HL-60 (cell line): ENCODE measurements at places on chromosomes 11 and 22.

DNA sequence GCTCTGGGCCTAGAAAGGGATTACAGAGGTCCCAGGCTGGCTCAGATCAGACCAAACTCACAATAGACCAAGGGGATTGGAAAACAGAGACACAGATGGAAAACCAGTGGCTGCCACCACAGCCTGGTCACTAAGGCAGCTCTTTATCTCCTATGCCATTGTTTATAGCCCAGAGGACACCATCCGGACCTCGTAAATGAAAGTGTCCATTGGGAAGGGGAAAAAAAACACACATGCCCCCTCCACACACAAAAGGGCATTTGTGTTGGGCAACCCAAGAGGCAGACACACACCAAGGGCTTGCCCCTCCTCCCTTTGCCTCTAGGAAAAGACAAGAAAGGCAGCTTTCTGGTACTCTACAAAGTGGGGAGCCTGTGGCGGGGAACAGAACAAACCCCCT is 85.9 kb downstream of the GAB2 start:
- no peak for DNase-seq

DNA sequence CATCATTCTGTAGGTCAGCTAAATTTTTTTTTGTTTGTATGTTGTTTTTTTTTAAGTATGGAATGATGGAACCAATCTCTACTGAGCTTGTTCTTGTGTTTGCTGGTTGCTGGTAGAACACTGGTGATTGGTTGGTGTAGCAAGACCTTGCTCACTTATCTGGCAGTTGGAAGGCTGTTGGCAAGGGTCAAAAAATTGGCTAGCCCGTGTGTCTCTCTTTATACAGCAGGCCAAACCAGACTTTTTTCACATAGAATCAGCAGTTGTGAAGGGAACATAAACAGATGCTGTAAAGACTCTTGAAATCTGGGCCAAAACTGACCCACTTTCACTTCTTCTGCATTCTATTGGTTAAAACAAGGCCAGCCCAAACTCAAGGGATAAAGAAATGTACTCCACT is 2026.5 kb downstream of the LRRC4C start:
- DNase-seq, result no peak

GRCh38 chr11:12111549-12112520 is 1.4 kb downstream of the MICAL2 start:
- no peak for DNase-seq

DNA sequence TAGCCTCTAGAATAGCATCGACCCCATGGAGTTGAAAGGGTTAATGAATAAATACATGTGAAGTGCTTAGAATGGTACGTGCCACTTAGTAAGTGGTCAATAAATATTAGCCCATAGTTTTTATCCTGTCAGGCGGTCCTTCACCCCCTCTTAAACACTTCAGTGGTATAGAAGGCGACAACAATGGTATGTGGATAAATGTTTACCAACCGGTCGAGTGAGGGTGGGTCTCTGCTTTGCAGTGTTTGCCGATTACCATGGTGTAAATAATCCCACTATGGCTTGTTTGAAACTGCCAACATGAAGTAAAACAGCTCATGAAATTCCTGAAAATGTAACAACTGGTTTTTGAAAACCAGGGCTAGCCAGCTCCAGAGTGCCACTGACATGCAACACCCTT is 541.2 kb downstream of the BUD13 start:
- DNase-seq, result no peak

DNA sequence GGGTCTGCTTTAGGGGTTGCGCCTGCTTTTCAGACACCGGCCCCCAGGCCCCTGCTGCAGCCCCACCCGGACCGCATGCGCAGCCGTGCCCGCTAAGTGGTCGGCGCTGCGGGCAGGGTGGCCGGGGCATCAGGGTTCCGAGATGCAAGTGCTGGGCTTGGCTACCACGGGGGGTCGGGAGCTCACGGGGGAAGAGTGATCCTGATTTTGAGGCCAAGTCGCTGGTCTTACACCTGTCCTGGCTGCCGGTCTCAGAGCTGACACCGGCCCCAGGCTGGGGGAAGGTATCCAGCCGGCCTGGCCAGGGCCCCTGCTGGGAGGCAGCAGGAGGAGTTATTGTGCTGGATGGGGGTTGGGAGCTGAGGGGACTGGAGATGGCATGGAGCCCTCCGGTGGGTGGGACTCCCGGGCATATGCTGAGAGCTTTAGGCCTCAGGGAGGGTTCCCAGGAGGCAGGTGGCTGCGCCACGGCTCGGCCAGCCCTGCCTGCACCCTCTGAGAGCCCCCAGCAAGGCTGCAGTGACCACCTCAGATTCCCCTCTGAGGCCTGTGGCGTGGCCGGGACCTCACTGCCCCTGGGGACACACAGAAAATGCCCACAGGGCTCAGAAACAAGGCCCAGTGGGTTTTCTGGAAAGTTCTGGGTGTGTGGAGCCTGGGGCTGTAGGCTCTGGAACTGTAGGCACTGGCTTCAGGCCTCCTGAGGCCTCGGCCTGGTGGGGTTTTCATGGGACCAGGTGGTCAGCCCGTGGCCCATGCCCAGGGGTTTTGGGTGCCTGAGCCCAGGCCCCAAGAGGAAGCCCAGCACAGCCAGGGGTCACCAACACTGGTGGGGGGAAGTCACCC is 4.4 kb upstream of the MUC5AC start:
- DNase-seq, result no peak

GRCh38 chr22:23132376-23133091 is 9.3 kb downstream of the RSPH14 start:
- DNase-seq, result no peak

GRCh38 chr22:22143448-22143847 is 101.1 kb upstream of the VPREB1 start:
- no peak for DNase-seq

DNA sequence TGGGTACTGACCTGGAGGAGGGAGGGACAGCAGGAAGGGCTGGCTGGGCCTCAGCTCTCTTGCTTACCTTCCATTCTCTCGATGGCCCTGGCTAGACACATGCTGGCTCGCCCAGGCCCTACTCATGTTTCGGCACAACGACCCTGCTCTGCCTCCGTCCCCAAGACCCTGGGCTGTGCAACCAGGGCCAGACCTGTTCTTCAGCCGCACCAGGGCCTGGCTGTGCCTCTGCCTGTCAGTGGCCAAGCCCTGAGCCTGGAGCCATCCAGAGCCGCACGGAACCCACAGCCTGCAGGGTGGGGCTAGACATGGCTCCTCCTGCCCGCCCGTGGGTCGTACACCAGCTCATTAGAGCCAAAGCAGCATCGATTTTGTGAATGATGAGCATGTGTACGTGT is 47.5 kb downstream of the RTN4R start:
- no peak for DNase-seq

DNA sequence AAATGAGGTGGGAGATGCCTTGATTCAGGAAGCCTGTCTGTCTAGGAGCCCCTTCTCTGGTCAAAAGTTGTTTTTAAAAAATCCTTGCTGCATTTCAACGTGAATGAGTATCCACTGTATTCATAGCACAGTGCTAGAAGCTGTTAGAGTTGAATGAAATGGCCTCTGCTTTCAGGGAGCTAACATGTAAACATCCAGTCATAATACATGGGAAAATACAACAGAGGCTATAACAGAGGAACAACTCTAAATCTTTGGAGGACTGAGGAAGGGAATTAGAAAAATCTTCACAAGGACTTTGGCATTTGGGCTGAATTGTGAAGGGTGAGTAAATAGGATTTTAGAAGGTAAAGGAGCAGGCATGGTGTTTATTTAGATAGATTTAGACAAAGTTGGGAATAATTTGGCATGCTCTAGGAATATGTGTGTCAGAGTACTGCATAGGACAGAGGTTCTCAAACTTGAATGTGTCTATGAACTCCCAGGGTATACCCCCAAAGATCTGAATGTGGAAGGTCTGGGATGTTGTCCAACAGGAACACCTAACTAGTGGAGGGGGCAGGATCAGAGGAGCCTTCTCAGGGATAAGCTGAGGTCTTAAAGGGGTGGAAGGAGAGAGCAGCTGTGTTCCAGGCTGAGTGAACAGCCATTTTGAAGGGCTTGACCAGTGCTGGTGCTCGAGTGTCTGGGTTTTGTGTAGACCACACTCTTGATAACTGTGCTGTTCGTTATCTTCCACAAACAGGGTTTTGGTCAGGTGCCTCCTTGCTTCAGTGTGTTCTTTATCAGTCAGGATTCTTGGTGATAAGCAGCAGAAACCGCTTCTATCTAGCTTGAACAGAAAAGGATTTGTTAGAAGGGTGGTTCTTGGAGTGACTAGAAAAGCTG is 12.7 kb downstream of the SREBF2 start:
- no peak for DNase-seq

DNA sequence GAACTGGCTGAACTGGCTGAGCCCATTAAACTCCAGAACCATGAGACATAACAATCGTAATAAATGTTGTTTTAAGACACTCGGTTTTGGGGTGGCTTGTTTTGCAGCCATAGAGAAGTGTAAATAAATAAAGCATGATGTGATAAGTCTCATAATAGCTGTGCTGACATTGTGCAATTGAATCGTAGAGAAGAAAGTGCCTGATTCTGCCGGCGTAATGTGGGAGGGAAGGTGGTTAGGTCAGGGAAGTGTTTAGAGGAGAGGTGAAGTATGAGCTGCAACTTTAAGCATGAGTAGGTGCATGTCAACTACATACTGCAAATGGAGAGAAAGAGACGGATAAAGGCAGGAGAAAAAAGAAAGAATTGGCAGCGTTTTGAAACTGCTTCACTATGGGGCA is 217.1 kb downstream of the BLID start:
- no peak for DNase-seq

DNA sequence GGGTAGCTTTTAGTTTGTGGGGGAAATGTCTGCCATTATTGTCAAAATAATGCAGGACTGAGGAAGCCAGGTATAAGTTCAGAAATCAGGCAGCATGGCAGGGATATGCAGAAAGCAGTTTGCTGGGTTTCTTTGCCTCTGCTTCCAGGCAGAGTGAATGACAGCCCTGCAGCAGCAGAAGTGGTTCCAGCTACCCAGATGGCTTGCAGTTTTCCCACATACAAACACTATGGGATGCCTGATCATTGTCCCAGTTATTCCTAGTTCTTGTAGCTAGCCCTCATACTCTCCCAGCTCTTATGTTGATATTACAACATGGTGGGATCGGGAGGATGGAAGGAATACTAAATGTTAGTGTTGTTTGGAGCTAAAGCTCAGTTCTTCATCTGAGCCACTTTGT is 2.8 kb upstream of the DIXDC1 start:
- no peak for DNase-seq

GRCh38 chr11:33044285-33044756 is 4.9 kb downstream of the TCP11L1 start:
- no peak for DNase-seq

GRCh38 chr11:121494355-121495099 is 41.8 kb upstream of the SORL1-AS1 start:
- peak; percentile 42 for DNase-seq

- no peak for DNase-seq
Observed at GRCh38 chr22:41048791-41049717, 43.3 kb upstream of the EP300 start.

DNA sequence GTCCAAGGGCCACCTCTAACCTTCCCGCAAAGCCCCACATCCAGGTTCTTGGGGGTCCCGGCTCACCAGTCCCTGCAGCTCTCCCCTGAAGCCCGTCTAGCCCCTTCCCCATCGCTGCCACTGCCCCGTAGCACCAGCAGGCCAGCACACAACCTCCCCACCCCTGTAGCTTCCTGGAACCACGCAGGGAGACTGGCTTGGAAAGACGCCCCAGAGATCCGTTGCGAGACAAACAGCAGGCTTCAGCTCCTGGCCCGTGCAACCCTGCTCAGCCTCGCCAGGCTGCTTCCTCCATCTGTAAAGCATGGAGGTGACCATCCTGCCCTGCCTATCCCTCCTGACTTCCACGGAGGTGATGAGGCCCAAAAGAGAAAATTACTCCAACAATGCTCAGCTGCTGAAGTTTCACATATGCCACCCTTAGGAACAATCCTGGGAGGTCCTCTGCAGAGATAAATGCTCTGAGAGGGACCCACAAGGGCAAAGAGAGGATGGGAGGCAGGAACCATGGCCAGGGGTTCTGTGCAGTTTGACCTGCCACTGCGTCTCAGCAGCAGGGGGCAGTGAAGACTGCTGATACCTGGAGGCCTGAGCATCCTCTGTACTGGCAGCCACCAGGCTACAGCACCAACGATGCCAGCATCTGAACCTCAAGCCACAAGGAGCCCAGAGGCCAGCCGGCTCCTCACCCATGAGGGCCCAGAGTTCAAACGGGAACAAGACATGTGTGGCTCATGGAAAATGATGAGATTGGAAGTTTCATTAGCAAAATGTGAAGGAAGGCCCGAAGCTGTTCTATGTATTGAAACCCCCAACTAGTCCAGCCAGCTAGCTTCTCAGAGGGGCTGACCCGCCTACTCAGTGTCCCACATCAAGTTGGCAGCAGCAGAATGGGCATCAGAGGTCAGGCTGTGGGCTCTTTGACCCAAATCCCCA is 16.1 kb downstream of the DGCR2 start:
- no peak for DNase-seq

- no peak for DNase-seq
Observed at GRCh38 chr11:66337103-66337899, 1.1 kb upstream of the RIN1 start.

DNA sequence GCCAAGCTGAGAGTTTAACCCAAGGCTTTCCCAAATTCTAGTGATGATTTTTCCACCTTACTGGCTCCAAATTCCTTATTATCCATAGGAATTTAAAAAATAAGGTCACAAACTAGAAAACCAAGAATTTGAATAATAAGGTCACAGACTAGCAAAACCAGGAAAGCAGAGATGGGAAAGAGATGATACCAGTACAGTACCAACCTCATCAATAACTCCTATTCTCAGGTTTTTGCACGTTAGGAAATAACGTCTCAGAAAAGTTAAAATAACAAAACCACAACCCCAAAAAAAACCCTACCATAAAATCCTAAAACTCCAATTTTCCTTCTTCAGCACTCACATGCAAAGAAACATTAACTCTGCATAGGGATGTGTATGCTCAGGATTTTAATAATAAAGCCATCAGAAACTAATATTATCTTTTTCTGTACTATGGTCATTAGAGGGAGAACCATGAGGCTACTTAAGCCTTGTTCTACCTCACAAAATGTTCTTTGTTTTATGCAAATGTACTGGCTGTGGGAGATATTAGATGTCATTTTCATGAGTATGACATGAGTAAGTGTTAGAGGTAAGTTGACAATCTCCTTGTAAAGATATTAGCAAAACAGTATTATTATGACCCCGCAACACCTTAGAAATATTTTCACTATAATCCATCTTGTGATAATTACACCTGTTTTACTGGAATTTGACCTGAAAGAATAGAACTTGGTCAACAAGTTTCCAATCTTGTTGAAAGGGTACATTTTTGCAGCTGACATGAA is 16.1 kb upstream of the EED start:
- DNase-seq, result no peak
